ENCODE measurements at places on chromosomes 7 and 10. TPM values are rescaled to one million over a fixed set of nuclear protein-coding genes. Genes with fewer than 3 reads are reported as not detected.

The FAM241B gene
- total RNA-seq, result 18.8 TPM

The GPNMB gene
- total RNA-seq, result 3.2 TPM

The ZNF239 gene
- total RNA-seq, result 2.3 TPM

The ALOX5 gene
- 0.20 TPM for total RNA-seq

The TMEM72 gene
- not detected for total RNA-seq

The CALHM3 gene
- 0.31 TPM for total RNA-seq

The FZD8 gene
- 7.0 TPM for total RNA-seq

The ASZ1 gene
- not detected for total RNA-seq

The ELAPOR2 gene
- total RNA-seq, result not detected

The C10orf67 gene
- not detected for total RNA-seq

The IGFBP3 gene
- total RNA-seq, result 181 TPM

The NPSR1 gene
- total RNA-seq, result not detected

The PTCD1 gene
- total RNA-seq, result 6.1 TPM

The WEE2 gene
- total RNA-seq, result not detected

The GARIN1A gene
- total RNA-seq, result 1.2 TPM

The CALML3 gene
- not detected for total RNA-seq

The ASIC3 gene
- 9.5 TPM for total RNA-seq

The AOC1 gene
- total RNA-seq, result not detected

The PNLIPRP1 gene
- total RNA-seq, result not detected

The INPP5F gene
- total RNA-seq, result 11.2 TPM

The PCDH15 gene
- not detected for total RNA-seq

The EMX2 gene
- total RNA-seq, result not detected

The SBDS gene
- total RNA-seq, result 110 TPM

The PALD1 gene
- total RNA-seq, result 8.5 TPM

The DNAJB12 gene
- 27.9 TPM for total RNA-seq

The MPP7 gene
- not detected for total RNA-seq

The PLAU gene
- total RNA-seq, result 106 TPM
